Cardiac muscle cell (in vitro differentiated cells and primary cell): ENCODE measurements at places on chromosomes 2 and 18.

- no peak for DNase-seq
Measured at GRCh38 chr18:72114801-72115594, 429.1 kb downstream of the CBLN2 start.

DNA sequence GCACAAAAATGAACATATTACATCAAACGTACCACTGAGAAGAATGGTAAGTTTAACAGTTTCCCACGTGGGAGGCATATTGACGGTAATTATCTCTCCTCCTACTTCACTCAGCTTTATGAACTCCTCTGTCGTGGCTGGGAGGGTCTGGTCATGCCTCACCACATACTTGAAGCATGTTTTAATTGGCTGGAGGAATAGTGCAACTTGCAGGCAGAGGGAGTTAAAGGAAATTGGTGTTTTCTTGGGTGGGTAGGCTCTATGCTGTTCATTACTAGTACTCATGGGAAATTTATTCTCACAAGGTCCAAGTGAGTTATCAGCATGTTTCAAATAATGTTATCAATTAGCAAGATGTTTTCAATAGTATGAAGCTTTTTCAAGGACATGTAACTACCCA, 767.0 kb downstream of the PLCL1 start:
- no peak for DNase-seq

- peak; percentile 16 for DNase-seq
Measured at GRCh38 chr2:156465573-156465972, 29.4 kb downstream of the GPD2 start.

DNA sequence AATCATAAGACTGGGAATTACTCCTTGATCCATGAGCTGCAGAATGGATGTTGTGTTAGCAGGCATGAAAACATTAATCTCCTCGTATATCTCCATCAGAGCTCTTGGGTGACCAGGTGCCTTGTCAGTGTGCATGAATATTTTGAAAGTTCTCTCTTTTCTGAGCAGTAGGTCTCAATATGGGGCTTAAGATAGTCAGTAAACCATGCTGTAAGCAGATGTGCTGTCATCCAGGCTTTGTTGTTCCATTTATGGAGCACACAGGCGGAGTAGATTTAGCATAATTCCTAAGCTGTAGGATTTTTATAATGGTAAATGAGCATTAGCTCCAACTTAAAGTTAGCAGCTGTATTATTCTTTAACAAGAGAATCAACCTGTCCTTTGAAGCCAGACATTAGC, 160.3 kb downstream of the MYO1B start:
- DNase-seq: no peak

DNA sequence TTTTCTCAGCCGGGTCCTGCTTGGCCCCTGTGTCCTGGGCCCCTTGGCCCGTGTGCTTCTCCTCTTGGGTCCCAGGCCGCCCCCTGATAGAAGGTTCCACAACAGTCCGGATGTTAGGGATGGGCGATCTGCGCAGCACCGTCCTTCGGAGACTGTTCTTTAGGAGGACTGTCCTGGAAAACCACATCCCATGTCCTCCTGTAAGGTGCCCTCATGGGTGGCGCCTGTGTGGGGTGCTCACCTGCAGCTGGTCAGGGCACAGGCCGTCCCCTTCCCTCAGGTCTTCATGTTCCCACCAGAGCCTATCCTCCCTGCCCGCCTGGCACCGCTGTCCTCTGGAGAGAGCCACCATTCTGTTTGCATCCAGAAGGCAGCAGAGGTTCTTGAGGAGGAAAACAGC, 50.0 kb downstream of the CTDP1 start:
- no peak for DNase-seq

DNA sequence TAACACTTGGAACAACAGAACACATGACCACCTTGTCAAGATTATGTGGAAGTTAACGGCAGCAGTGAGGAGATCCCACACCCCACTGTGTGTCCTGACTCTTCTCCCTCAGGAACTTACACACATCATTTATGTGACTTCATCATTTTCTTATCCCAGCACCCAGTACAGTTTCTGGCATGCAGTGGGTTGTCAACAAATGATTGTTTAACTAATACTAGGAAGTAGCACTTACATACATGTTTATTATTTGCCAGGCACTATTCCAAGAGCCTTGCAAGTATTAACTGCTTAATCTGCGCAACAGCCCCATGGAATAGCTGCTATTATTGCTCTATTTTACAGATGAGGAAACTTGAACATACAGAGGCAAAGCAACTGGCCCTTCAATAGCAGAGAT, 391.5 kb downstream of the TXNL1 start:
- no peak for DNase-seq

DNA sequence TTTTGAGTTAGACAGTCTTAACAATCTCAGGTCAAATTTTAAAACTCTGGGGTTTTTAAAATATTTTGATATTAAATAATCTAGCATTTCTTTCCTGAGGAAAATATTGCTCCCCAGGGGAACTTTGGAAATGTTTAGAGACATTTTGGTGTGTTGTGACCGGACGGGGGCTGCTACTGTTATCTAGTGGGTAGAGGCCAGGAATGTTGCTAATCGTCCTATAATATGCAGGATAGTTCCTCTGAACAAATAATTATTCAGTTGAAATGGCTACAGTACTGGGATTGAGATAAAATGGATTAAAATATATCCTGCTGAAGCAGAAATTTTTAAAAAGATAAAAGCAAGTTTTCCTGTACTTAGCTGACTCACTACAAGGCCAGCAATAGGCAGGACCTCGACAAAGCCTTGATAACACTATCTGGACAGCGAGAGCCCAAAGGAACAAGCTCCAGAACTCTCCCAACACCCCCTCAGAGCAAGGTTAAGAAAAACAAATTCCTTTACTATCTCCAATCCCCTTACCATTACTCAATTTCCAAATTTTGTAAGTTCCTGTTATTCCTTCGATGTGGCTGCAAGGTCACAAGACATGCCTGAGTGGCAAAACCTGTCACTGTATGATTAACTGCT, 1407.4 kb downstream of the SUCLG1 start:
- peak; percentile 93 for DNase-seq

DNA sequence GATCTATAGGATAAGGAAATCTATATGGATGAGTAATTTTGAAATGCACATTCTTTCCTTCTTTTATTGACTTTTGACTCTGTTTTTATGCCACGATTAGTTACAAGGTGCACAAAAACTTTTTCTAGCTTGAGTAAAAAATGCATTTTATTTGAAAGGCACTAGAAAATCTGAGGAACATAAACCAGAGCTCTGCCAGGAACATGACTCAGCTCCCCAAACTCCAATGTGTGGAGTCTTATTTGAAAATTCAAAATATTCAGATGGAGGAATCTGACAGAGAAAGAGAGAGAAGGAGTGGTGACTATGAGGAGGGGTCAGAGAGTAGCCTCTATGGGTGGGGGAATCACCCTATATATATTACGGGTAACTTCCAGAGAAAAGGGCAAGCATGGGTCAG, 231.0 kb downstream of the DCC start:
- no peak for DNase-seq

DNA sequence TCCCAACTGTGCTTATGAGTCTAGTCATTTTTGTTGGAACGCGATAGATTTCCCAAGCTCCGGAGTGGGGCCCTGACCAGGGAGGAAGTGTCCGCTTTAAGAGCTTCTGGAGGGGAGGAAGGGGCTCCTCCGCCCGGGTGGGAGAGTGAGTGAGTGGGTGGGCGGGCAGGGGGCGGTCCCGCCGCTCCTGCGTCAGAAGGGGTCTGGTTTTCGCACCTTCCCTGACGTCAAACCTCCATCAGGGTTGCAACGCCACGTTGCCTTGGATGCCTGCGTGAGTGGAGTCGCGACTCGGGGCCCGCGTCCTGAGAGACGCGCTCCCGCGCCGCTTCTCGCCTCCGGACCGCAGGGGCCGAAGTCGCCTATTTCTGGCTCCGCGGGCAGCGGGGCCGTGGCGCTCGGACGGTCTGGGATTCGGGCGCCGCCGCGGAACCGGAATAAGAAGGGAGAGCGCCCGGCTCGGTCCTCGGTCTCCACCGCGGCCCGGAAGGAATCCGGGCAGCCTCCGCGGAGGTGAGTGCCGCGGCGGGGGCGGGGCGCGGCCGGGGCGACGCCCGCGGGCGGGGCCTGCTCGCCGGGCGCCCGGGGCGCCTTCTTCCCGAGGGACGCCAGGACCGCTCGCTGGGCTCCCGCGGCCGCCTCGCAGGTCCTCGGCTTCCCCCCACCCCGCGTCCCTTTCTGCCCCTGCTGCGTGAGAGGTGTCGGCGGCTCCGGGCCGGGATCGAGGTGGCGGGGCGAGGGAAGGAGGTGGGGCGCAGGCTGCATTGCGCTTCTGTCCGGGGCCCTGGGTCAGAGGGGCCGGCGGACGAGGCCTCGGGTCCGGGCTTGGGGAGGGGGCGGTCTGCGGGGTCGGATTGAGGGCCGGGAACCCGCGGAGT, at the start of gene ZDBF2:
Gene ZDBF2, plus strand, starts transcription at position 230 of the 878 bp plus-strand sequence. CDS start 7,187 bp downstream, outside the sequence.
- DNase-seq: peak; percentile 82

- DNase-seq: no peak
Measured at GRCh38 chr2:45194596-45194995, 185.3 kb upstream of the SIX2 start.

GRCh38 chr2:129499747-129500146, 479.7 kb upstream of the RAB6C start:
- no peak for DNase-seq

DNA sequence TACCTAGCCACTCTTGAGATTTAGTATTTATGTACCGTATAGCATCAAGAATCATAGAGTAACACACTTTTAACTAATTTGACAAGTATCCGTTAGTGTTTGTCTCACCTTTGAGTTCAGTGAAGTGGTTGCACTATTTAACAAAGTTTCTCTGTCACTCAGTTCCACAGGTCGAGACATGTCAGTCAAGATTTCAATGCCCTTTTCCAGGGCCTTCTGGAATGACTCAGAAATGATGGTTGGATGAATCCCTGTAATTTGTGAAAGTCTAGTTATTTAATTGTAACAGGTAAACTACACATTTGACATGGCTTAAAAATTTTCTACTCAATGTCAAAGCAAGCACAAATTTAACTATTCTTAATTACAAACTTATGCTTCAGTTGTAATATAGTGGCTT, 9.7 kb downstream of the CCT4 start:
- DNase-seq: no peak

DNA sequence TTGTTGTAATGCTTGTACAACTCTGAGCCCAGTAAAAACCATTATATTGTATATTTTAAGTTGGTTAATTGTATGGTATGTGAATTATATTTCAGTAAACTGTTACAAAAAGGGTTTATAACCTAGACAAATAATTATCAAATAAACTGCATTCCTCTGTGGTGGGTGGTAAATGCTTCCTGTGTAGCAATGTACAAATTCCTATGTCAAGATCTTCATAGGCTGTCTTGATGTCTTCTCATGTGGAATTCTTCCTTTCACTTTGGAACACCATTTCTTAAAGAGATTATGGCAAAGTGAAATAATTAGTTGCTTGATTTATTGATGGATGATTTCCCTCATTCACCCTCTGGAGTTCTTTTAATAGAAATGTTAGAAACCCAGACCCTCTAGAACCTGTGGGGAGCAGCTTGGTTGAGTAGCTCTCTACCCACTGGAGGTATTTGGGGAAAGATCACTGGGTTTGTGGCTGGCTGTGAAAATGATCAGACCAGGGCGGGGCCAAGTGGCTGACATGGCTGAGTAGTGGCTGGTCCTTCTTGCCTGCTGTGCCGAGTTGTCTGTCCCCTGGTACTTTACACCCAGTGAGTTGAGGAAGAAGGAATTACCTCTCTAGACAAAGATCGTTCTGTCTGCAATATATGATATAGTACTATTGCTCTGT, 22.4 kb upstream of the MGAT5 start:
- DNase-seq: peak; percentile 33

GRCh38 chr2:160918906-160919503, 241.2 kb upstream of the TANK start:
- DNase-seq: peak; percentile 87

GRCh38 chr18:44546954-44547353, 133.7 kb upstream of the SETBP1 start:
- no peak for DNase-seq

DNA sequence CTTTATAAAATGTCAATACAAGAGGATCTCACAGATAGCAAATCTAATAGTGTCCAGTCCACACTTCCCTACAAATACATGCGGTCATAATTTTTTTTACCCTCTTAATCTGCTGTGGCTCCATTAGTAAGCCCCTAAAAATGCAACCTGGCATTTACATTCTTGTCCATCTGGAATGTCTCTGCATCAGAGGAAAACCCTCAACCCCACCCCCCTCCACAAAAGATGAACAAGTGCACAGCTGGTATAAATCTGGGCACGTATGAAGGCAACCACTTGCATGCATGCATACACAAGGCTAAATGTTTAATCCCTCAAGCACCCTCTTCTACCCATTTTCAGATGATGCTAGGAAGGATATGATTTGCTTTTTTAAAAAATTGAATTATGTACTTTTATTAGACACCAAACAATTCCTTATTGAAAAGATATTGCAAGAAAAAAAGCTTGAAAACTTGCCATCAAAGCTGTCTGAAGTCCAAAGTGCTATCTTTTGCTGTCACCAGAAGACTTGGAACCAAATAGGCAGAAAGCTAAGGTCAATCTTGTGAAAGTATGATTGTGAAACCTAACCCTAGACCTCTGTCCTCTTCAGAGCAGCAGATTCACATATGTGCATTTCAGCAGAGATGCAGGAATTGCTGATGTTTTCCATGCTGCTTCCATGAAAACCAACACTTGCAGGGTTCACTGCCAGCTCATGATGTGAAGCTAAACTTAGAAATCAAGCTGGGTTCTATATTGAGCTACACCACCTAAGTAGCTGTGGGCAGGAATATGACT, 39.0 kb downstream of the IRS1 start:
- peak; percentile 74 for DNase-seq

- DNase-seq: no peak
Measured at GRCh38 chr2:73913414-73914054, 13.1 kb upstream of the DGUOK start.

GRCh38 chr2:160278879-160279177, 78.8 kb upstream of the ITGB6 start:
- DNase-seq: peak; percentile 36

GRCh38 chr2:28678175-28678855, 73.3 kb upstream of the PPP1CB start:
- no peak for DNase-seq

GRCh38 chr2:63058144-63058920, 7.7 kb downstream of the OTX1 start:
- DNase-seq: no peak

- peak; percentile 88 for DNase-seq
Measured at GRCh38 chr2:111071600-111072171, 49.0 kb upstream of the BCL2L11 start.

GRCh38 chr2:1649103-1650084, 94.9 kb downstream of the PXDN start:
- DNase-seq: no peak

GRCh38 chr2:231394211-231395141, 1.0 kb upstream of the B3GNT7 start:
- no peak for DNase-seq

DNA sequence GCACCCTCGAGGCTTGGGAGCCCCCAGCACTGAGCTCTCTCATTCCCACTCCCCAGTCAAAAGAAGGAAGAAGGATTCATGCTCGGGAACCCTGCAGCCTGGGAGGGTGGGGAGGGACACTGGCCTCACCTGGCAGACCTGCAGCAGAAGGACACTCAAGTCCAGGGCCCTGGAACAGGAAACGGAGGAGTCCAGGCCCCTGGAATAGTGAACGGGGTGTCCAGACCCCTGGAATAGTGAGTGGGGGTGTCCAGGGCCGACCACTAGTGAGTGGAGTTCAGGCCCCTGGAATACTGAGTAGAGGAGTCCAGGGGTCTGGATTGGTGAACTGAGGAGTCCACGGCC, 292.5 kb downstream of the NDUFA10 start:
- no peak for DNase-seq
